ENCODE measurements at places on chromosomes 6 and 20.

- DNase-seq = no peak
These were observed 53.1 kb downstream of the SLC35D3 start for GRCh38 chr6:136975089-136975715.

DNA sequence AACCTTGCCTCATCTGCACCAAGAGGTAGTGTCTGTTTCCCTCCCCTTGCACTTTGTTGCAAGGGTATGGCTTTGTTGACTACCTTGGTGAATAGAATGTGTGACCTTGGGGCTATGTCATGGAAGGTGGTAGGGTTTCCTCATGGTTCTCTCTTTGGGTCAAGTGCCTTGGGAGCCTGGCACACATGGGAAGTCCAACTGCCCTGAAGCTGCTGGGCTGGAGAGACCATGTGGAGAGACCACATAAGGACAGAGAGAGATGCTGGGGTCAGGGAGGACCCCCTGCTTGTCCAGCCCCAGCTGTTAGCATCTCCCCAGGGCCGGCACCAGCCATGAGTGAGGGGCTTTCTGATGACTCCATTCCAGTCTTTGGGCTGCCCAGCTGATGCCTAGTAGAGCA is 95.5 kb upstream of the PAX1 start:
- DNase-seq = no peak

DNA sequence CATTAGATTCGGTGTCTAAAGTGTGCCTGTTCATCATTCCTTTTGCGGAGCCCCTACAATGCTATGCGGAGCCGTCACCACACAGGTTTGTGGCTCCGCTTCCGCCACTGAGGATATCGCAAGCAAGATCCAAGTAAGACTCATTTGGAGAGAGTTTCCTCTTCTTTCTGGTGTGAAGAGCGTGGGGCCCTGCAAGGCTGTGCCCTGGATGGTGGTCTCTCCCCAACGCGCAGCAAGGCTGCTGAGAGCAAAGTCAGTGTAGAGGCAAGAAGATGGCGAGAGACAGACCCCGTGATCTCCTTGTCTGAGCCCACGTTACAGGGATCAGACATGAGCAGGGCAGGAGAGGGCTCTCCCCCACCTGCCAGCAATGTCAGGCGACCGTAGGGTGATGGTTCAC is 96.3 kb upstream of the AFDN start:
- DNase-seq = no peak

DNA sequence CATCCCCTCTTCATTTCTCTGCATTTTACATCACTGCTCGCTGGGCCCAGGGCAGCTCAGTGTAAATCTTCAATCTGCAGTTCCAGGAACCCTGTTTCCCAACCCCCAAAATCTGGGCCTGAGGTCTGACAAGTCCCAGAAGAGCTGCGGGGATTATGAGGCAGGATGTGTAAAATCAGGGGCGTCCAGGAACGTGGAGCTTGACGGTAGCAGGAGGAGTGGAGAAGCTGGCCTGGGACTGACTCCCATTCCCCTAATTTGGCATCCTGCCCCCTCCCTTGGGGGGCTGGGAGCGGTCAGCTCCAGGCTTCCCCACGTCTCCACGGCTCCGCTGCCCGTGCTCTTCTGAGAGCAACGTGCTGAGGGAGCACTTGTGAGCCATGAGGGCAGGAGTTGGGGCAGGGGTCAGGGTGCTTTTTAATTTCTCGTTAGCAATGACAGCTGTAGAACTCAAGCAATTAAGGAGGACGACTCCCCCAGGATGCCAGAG is 23.4 kb upstream of the VEGFA start:
- no peak for DNase-seq

DNA sequence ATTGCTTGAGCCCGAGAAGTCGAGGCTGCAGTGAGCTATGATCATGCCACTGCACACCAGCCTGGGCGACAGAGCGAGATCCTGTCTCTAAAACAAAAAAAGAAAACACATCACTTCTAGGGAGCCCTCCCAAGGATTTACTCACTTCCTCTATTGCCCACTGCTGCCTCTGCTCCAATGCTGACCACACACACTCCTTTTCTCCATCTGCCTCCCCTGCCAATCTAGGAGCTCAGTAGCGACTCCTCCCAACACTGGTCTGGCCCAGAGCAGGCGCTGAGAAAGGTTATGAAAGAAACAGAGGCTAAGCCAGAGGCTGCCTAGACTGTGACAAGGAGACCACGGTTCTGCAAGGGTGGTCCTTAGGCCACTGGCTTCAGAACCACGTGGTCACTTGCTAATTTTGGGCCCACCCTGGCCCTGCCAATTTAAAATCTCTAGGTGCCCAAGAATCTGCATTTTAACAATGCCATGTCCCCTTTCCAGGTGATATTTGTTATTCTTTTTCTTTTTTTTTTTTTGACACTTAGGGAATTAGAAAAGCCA is 1.3 kb upstream of the E2F1 start:
- DNase-seq = no peak

GRCh38 chr6:4370066-4370465 is 234.7 kb upstream of the ECI2 start:
- DNase-seq = no peak

DNA sequence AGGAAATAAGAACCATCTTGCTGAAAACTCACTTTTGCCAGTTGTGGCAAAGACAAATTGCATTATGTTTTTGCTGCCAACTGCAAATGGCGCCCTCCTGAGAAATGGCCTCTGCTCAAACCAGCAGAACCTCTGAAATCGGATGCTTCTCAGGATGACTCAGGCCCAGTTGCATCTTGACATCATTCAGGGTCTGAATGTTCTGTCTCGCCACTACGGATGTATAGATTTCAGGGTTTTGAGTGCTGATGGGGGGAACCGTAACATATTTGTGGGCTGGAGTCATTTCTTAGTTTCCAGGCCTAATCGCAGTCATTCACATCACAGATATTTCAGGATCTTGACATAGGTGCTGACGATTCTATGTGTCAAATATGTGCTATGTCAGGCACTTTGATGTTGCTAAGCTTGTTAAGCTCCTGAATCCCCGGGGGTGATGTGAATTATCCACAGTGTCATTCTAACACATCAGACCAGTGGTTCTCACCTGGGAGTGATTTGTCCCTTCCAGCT is 207.1 kb downstream of the NFATC2 start:
- DNase-seq = no peak

DNA sequence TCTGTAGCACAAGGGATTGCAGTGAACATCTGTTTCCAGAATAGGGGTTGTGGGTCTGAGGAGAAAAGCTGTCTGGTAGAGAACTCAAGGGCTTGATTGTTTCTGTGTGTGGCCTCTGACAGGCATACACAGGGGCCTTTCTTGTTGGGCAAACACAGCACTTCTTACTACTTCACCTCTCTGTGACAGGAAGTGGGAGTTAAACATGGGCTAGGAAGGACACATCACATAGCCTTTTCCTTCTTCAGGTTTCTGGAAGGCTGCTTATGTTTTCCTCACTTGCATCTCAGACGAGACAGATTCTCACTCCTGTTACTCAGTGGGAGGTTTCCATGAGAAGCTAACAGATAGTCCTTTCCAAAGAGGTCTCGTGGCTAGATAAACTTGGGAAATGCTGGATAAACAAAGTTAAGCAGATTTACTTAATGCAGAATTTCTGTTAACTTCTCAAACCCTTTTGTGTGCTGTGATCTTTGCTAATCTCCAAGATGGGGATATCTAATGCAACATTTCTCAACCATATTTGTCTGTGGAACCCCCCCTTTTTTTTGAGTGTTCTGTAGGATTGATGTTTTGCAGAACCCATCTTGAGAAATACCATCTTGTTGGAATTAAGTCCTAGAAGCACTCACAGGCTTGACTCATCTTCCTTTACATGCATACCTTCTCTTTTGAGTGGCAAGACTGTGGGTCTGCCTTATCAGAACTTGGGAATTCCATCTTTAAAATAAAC is 41.9 kb upstream of the RNF8 start:
- no peak for DNase-seq

GRCh38 chr6:148761527-148762011 is 14.7 kb downstream of the UST start:
- DNase-seq = no peak

DNA sequence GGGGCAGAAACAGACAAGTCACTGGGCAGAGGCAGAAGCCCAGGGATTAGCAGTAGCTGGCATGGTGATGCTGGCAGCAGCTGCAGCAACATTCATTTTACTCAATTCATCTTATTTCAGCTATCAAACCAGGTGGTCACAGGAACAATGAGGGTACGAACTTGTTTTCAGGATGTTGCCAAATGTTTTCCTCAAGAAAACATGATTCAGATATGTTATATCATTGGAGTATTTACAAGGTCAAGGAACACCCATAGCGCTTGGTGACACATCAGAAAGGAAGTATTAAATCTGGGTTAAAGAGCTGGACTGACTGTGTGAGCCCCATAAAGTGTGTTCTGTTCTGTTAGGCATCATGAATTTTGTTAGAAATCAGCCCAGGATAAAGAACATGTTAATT is 456.9 kb upstream of the ID4 start:
- DNase-seq = no peak
